ENCODE measurements at places on chromosomes 16 and 17. TPM values are rescaled to one million over a fixed set of nuclear protein-coding genes. Genes with fewer than 3 reads are reported as not detected.

TELO2 gene
- total RNA-seq, result 7.9 TPM

YBX2 gene
- total RNA-seq, result 0.96 TPM

CACNG4 gene
- 1.2 TPM for total RNA-seq

NLRC3 gene
- total RNA-seq, result 9.1 TPM

HOXB8 gene
- total RNA-seq, result not detected

GLIS2 gene
- 8.9 TPM for total RNA-seq

TMEM88 gene
- total RNA-seq, result 1.7 TPM

- no peak for DNase-seq
These were observed 3.5 kb upstream of the RAB37 start for GRCh38 chr17:74733365-74734122.

DNA sequence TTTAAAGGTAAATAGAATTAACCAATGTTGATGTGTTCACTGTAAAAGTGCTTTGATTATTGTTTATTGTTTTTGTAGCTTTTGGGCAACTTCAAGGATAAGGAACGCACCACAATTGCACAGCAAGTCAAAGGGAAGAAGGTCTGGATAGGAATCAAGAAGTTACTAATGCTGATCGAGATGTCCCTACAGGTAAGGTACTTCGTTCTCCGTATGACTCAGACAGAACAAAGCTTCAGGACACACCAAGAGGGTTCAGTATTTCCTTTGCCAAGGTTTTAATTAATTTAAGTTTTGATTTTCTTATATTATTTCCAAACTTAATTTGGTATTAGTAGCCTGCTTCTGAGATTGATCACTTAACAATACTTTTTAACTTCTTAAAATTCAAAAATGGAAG lies 67.1 kb downstream of the WNT3 start:
- no peak for DNase-seq

GRCh38 chr17:1562176-1562643 lies 382 bp downstream of the PITPNA start:
- DNase-seq, result no peak

- no peak for DNase-seq
These were observed 258.3 kb downstream of the PRKCA start for GRCh38 chr17:66560691-66561090.

- no peak for DNase-seq
These were observed 200.3 kb upstream of the MPHOSPH6 start for GRCh38 chr16:82370282-82370681.

GRCh38 chr17:38349097-38349730 lies 2.4 kb upstream of the SOCS7 start:
- DNase-seq, result peak; percentile 92

DNA sequence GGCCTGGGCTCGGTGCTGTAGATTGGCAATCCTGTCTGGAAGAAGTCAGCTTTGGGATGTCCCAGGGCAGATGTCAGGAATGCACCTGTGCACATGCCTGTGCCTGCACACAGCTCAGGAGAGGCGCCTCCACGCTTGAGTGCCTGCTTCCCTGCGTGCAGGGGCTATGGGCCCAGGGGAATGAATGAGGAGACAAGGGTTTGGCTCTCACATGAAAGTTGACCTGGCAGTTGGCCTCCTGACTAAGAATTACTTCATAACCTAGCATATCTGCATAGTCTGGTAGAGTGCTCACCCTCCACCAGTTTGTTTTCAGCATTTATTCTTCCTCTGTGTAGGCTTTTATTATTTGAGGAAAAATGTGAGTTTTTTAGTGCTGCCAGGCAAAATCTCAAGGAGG lies 50.0 kb downstream of the PLD6 start:
- no peak for DNase-seq

DNA sequence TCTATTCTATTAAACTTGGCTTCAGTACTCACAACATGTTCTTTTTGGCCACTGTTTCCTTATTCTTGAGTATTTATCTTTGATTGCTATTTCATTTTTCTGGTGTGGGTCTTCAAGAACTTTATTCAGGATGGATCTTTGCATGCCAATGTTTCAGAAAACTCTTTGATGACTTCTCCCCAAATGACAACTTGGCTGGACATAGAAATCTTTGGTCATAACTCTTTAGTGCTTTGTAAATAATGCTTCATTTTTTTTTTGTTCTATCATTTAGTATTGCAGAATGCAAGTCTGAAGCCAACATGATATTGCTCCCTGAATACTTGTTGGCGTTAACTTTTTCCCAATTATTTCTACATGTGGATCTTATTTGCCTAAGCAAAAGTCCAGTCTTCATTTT lies 103.6 kb upstream of the HS3ST2 start:
- DNase-seq, result no peak

DNA sequence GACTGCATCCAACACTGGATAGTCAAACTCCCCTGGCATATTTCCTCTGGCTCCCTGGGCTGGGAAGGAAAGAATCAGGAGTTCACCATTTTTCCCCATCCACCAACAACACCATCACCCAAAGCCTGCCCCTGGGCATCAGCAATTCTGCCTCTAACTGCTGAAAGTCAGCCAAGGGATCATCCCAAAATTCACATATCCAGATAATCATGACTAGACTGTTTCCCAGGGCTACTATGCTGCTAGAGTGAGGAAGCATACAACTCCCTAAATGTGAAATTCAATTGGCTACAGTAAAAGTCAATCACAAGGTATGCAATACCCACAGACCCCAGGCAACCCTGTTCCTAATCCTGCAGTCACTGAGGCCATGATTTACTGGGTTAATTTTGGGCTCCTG lies 230.6 kb downstream of the C16orf95 start:
- DNase-seq, result no peak

- no peak for DNase-seq
These were observed 40.7 kb downstream of the FOXK2 start for GRCh38 chr17:82560252-82560642.

GRCh38 chr17:9273428-9274391 lies 252.4 kb downstream of the NTN1 start:
- no peak for DNase-seq

GRCh38 chr17:20995164-20995872 lies 47.5 kb downstream of the USP22 start:
- DNase-seq, result no peak

DNA sequence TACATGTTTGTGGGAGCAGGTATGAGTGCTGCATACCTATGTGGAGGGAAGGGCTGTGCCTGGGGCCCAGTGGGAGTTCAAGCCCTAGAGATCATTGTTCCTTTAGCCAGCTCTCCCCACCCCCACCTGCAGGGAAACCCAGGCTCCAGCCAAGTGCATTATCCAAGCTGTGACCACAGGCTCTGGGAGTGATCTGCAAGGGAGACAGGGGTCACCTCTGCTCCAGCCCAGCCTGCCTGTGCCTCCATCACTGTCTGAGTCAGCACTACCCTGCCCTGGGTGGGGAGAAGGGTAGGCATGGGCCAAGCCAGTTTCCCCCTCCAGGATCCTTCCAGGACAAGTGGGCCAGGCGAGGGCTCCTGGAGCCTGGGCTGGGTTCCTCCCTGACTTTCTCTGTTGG lies 32.1 kb upstream of the SBK1 start:
- DNase-seq, result no peak

DNA sequence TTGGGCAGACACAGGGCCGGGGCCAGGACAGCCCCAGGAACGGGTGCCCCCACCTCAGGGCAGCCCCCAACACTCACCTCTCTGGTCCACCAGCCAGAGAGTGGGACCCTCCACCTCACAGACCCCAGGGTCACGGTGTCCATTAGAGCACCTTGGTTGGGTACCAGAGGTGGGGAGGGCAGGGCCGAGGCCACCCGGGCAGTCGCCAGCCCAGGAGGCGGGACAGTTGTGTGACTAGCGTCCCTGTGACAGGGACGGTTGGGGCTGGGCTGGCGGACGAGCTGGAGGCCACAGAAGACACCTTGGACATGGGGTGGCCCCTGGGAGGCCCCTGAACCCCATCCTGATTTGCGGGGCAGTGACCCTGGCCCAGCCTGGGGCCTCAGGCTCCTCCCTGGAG lies 11.7 kb upstream of the C1QTNF8 start:
- DNase-seq, result no peak

- DNase-seq, result no peak
These were observed 75.5 kb downstream of the CMIP start for GRCh38 chr16:81520151-81520470.

- no peak for DNase-seq
These were observed 62.3 kb downstream of the HS3ST3A1 start for GRCh38 chr17:13539421-13539820.

DNA sequence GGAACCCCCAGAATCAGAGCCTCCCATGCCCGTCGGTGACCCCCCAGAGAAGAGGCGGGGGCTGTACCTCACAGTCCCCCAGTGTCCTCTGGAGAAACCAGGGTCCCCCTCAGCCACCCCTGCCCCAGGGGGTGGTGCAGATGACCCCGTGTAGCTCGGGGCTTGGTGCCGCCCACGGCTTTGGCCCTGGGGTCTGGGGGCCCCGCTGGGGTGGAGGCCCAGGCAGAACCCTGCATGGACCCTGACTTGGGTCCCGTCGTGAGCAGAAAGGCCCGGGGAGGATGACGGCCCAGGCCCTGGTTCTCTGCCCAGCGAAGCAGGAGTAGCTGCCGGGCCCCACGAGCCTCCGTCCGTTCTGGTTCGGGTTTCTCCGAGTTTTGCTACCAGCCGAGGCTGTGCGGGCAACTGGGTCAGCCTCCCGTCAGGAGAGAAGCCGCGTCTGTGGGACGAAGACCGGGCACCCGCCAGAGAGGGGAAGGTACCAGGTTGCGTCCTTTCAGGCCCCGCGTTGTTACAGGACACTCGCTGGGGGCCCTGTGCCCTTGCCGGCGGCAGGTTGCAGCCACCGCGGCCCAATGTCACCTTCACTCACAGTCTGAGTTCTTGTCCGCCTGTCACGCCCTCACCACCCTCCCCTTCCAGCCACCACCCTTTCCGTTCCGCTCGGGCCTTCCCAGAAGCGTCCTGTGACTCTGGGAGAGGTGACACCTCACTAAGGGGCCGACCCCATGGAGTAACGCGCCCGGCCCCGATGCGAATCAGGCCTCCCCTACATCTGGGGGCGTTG lies 4.0 kb downstream of the TPSG1 start:
- DNase-seq, result no peak

GRCh38 chr16:1731603-1732002 lies 25.6 kb downstream of the MAPK8IP3 start:
- no peak for DNase-seq

DNA sequence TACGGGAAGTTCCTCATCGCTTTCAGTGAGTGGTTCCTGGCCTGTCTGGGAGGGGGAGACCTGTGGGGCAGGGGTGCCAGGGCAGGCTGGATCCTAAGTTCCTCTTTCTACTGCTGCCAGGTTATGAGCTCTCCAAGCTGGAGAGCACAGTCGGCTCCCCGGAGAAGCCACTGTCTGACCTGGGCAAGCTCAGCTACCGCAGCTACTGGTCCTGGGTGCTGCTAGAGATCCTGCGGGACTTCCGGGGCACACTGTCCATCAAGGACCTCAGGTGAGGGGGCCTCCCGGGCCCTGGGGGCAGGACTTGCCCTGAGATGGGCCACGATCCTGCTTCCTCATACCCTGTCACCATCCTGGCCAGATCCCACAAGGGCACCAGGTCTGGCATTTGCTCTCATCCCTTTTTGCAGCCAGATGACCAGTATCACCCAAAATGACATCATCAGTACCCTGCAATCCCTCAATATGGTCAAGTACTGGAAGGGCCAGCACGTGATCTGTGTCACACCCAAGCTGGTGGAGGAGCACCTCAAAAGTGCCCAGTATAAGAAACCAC lies 5.1 kb downstream of the PRSS8 start:
- no peak for DNase-seq

- DNase-seq, result no peak
These were observed 29.6 kb upstream of the FBXO47 start for GRCh38 chr17:38996660-38997337.

DNA sequence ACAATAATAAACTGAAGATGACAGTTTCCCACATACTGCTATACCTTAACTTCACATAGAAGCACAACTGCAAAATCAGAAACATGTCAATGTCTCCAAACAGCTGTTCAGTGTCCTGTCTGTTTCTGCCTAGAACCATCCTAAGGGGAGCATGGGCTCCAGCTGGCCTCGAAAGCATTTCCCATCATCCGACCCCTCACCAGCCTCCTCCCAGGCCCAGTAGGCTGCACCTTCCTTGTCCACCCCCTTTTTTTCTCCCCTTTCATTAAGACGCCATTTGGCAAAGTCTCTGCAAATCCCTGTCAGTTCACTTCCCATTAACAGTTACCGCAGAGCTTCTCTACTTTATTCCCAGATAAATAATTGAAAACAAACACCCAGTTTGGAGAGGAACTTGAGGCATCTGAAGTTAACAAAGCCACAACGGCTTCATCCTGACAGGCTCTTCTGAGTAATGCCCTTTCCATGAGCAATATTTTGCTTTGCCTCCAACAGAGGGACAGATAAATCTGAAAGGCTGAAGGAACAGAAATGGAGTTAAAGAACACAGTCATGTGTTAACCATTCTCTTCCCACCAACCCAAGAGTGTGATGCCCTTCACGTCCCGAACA lies 65.3 kb downstream of the SLC39A11 start:
- DNase-seq, result peak; percentile 41

GRCh38 chr17:44038604-44039011 lies 23.8 kb upstream of the TMEM101 start:
- no peak for DNase-seq

DNA sequence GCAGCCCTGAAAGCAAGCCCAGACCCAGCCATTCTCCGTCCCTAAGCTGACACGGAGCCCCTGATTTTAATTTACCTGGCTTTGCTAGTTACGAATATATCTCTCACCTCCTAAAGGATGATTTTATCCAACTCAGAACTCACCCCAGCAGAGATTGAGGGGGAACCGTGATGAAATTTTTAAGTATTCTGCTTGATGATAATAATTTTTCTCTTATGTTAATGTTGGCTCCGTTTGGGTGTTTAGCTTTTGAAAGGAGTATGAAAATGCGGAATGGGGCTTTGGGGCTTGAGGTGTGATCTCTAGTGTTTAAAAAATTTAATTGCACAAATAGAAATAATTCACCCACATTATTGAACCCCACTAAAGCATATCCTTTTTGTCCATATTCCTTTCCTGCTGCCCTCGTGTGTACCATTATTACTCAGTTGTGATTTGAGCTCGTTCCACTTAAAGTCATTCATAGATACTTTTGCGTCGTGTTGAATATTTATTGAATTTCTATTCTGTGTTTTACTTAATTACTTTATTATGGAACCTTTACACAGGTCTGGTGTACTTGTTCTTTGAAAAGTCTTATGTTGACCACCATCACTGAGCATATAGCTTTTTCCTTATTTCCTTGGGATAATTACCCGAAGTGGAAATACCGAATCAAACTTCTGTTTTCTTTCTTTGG lies 775 bp downstream of the PRPSAP2 start:
- no peak for DNase-seq

DNA sequence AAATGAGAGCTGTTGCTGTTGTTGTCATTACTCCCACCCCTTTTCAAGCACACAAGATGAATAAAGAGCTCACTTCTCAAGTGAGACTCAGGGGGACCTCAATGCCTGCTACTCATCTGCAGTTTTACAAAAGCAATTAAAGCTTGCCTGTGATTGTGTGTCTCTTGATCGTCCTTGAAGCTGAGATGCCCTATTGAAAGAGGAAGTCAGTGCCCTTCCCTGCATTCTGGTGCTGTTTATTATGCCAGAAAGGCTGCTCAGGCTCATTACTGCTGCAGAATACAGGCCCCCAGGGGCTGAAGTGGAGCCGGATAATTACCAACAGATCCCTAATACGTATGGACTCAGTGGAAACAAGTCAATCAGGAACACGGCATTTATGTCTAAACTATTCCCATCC lies 147.2 kb downstream of the HS3ST2 start:
- DNase-seq, result no peak

GRCh38 chr16:546909-547770 lies 13.1 kb upstream of the PRR35 start:
- peak; percentile 35 for DNase-seq
